Heart right ventricle (tissue), 16 donors: ENCODE measurements at places on chromosomes 7 and 10.

- no peak for DNase-seq
Measured at GRCh38 chr7:91847231-91847630, 33.3 kb downstream of the MTERF1 start.

- no peak for DNase-seq
Measured at GRCh38 chr7:21544715-21545114, 1.9 kb downstream of the DNAH11 start.

GRCh38 chr7:158771213-158771834 is 58.0 kb downstream of the ESYT2 start:
- DNase-seq, result no peak

GRCh38 chr10:127283017-127283416 is 86.6 kb upstream of the INSYN2A start:
- no peak for DNase-seq
